NCI-H460 (cell line): ENCODE measurements at places on chromosomes 13 and 19.

DNA sequence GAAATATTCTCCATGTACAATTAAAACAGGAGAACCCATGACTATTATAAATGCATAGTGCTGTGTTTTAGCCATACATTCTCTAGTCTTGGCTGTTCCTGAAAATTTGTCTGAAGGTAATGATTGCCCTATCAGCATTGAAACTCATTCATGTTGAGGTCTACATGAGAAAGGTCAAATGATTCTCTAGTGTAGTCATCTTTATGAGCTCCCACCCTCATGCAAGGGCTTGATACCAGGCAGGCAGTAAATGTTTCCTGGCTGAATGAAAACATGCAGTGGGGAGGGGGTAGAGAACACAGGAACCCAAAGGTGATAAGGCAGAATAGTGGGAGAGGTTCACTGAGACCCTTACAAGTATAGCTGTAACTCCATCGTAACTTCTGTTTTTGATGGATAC is 424.3 kb downstream of the COG6 start:
- no peak for DNase-seq

GRCh38 chr13:50235604-50236342 is 220.5 kb downstream of the KCNRG start:
- DNase-seq, result no peak

DNA sequence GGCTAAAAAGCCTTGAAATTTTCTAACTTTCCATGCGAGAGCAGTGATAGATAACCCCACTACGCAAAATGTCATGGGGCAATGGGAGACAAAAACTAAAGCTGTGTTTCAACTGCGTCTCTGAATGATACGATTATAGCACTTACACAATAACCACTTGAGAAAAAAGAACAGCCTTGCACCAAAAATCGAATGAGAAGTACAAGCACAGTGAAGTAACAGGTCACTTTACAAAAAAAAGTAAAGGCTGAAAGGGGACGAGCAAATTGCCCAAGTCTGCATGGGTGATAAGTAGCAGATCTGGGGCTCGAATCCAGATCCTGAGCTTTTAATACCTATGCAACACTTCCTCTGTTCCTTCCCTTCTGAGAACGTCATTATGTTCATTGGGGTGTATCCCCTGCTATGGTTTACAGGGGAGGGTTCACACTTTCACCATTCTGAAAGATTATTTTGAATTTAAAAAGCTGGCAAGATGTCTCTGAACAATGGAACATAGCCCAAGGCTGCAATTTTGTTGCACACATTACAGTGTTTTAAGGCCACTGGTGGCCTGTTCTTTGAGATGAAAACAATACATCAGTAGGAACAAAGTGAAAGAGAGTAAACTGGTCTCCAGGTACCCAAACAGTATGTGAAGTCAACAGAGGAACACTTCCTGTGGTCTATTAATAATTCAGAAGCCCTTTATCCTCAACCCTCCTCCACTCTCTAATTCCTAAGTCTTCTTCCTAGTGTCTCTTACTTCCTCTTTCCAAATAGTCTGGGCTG is 3.2 kb downstream of the CPB2 start:
- DNase-seq, result no peak

DNA sequence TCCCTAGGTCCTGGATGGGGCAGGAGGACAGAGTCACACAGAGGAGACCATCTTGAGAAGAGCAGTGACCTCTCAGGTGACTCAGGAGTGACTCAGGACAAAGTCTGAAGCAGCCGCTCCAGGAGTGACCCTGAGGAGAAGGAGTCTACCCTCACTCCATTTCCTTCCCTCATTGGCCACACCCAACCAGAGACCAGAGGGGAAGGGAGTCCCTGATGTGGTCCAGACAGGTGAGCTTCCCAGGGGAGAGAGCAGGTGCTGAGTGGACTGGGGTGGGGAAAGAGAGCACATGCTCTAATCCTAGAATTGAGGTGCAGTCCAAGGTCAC is 75.5 kb upstream of the MEDAG start:
- no peak for DNase-seq

- no peak for DNase-seq
Observed at GRCh38 chr19:10120538-10121189, 965 bp upstream of the EIF3G start.

- no peak for DNase-seq
Observed at GRCh38 chr13:106274551-106275203, 260.8 kb downstream of the EFNB2 start.

- DNase-seq, result no peak
Observed at GRCh38 chr13:71644579-71644978, 222.4 kb downstream of the DACH1 start.

- peak; percentile 40 for DNase-seq
Observed at GRCh38 chr13:90968166-90968904, 379.2 kb upstream of the MIR17HG start.

DNA sequence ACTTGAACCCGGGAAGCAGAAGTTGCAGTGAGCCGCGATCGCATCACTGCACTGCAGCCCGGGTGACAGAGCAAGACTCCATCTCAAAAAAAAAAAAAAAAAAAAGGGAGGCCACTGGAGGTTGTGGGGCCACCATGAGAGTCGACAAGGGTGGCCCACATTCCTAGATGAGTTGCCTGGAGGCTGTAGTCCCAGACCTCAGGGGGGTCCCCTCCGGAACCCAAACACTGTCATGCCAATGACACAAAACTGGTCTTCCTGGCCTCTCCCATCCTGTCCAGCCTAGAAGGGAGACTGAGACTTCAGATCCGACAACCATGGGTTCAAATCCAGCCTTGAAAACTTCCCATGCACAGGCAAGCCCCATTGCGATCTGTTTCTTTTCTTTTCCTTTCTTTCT is 14.7 kb downstream of the SPC24 start:
- DNase-seq, result no peak
